Hindlimb muscle (tissue), 1 donor: ENCODE measurements at places on chromosomes 4 and X.

DNA sequence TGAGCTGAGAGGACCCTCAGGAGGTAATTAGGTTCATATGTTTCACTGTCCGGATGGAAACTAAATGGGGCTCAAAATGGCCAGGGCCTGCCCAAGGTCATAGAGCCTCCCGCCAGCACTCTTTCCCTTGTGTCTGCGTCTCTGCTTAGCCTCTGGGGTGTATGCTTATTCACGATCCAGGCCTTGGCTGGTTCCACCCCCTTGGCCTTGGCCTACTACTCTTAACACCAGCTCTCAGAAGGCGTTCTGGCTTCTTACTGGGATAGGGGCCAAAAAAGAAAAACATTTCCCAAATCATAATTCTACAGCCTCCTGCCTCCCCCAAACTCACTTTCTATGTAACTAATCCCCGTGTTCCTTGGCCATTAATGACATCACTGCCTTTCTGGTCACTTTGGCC is 68.8 kb downstream of the RTL5 start:
- no peak for DNase-seq

DNA sequence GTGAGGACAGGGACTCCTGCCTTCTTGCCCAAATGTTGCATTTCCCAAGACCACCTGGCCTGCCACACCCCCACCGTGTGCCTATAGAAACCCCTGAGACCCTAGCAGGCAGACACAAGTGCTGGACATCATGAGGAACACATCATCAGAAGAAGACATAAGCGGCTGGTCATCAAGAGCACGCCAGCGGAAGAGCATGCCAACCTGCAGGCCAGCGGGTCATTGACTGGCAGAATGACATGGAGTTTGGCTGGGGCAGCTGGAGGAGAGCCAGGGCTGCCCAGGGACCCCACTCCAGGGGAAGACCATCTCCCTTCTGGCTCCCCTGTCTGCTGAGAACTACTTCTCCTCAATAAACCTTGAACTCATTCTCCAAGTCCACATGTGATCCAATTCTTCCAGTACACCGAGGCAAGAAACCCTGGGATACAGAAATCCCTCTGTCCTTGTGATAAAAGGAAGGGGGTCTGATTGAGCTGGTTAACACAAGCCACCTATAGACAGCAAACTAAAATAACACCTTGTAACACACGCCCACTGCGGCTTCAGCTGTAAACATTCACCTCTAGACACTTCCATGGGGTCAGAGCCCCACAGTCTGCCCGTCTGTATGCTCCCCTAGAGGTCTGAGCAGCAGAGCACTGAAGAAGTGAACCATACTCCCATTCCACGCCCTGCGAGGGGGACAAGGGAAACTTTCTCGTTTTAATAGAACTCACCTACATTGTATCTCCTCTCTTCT is 164.8 kb upstream of the EMCN start:
- no peak for DNase-seq

- no peak for DNase-seq
Measured at GRCh38 chr4:184784628-184785257, 41.0 kb downstream of the ACSL1 start.

DNA sequence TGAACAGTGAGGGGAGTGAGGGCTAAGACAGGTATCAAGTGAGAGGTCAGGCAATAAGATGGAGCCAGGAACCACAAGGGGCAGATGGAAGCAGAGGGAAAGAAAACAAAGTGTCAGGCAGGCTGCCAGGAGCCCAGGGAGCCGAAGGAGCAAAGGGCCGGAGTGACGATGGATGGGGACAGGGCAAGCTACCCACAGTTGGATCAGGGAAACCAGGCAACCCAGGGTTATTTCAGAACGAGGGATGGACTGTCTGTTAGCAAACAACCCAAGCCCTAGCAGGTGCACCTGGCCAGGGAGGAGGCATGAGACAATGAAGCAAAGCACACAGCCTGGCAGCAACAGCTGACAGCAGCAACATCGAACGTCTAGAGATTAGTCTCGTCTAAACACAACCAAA is 39.2 kb downstream of the SEL1L3 start:
- DNase-seq, result no peak

DNA sequence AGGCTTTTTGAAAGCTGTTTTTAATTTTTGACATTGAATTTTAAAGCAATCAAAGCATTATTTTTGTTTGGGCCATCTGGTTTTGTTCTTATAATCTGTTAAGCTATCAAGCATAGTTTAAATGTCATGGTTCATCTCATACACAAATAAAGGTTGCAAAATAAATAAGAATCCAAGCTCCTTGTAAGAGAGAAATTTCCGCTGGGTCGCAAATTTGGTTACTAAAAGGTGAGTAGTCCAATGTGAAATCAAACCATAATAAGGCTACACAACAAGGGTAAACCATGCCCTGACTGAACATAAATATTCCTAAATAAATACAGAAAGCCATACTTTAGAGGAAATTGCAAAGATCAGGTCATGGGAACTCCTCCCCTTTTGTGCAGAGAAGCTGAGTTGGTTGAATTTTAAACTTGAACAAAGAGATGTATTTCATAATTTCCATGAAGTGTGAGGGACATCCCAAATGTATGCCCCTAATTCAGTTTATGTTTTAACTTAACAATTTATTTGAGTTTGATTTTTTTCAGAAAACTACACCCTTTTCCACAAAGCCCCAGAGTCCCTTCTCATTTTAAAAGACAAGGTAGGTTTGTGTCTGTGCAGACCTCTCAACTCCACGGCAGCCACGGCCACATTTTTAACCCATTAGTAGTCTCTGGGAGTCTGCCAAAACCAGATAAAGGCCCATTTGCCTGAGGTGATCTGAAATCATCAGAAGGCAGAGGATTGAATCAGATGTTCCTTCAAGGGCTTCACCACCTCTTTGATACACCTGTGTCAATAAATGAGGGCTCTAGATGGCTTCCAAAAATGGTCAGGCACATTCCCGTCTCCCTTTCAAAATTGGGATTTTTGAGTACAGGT is 85.2 kb downstream of the PLAC1 start:
- DNase-seq, result no peak

DNA sequence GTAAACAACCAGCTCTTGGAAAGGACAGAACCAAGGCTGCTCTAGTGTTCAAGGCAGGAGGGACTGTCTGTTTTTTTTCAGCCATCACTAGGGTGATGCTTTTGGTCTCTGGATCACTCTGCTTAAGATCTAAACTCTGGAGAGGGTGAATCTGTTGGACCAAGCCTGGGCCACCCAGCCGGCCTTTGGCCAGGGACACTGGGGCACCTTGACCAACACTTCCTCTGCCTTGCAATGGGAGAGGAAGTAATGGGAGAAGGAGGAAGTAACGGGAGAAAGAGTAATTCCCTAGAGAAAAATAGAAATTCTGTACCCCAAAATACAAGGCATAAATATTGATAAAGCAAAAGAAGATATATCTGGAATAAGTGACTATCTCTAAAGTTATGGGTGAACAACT is 12.9 kb downstream of the CHRNA9 start:
- DNase-seq, result no peak

DNA sequence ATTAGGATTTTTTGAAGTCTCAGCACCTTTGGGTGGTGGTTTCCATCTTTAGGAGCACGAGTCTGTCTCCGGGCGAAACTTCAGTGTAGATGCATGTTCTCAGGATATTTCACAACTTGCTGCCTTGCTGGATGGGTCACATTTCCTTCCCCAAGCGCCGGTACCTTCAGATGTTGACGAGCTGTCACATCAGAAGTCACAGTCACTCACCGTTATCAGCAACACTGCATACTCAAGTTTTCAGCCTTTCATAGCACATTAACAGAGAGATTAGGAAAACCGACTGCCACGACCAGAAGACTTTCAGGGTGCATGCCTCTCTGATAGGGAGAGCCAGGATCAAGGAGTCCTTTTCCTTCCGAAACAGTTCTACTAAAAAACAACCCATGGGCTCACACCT is 77.8 kb downstream of the SHROOM2 start:
- no peak for DNase-seq
